ENCODE measurements at places on chromosomes 4 and X.
A peak's percentile ranks its signal among the peaks of the same experiment; 100 is the strongest.

GRCh38 chr4:145951931-145952330 is 13.3 kb upstream of the ZNF827 start:
- no peak for DNase-seq

GRCh38 chr4:138190452-138190858 is 51.7 kb downstream of the SLC7A11 start:
- no peak for DNase-seq

- DNase-seq, result no peak
Observed at GRCh38 chrX:2495595-2495994, 5.2 kb downstream of the DHRSX start.

GRCh38 chrX:48648336-48648751 is 35.3 kb upstream of the WAS start:
- DNase-seq, result peak; percentile 14

DNA sequence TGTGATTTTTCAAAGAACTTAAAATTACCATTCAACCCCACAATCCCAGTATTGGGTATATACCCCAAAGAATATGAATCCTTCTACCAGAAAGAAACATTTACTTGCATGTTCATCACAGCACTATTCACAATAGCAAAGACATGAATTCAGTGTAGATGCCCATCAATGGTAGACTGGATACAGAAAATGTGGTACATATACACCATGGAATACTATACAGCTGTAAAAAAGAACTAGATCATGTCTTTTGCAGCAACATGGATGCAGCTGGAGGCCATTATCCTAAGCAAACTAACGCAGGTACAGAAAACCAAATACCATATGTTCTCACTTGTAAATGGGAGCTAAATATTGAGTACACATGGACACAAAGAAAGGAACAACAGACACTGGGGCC is 34.1 kb upstream of the TMPRSS11F start:
- DNase-seq, result no peak

DNA sequence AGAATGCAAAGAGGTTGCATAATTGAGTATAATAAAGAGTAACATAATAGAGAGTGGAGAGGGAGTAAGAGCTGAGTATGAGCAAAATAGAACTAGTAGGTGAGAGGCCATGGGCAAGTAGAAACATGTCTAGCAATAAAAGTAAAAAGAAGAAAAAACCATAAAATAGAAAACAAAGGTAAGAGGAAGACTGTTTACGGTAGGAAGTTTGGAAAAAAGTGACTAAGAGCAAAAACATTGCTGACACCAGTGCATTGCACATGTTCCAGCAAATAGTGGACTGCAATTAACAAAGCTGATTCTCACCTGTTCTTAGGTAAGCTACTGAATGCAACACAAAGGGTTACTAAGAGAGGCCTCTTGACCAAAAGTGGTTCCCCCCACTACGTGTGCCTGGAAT is 202.9 kb downstream of the TEX13A start:
- no peak for DNase-seq

- DNase-seq, result no peak
Observed at GRCh38 chrX:22313766-22314165, 41.1 kb downstream of the CBLL2 start.

DNA sequence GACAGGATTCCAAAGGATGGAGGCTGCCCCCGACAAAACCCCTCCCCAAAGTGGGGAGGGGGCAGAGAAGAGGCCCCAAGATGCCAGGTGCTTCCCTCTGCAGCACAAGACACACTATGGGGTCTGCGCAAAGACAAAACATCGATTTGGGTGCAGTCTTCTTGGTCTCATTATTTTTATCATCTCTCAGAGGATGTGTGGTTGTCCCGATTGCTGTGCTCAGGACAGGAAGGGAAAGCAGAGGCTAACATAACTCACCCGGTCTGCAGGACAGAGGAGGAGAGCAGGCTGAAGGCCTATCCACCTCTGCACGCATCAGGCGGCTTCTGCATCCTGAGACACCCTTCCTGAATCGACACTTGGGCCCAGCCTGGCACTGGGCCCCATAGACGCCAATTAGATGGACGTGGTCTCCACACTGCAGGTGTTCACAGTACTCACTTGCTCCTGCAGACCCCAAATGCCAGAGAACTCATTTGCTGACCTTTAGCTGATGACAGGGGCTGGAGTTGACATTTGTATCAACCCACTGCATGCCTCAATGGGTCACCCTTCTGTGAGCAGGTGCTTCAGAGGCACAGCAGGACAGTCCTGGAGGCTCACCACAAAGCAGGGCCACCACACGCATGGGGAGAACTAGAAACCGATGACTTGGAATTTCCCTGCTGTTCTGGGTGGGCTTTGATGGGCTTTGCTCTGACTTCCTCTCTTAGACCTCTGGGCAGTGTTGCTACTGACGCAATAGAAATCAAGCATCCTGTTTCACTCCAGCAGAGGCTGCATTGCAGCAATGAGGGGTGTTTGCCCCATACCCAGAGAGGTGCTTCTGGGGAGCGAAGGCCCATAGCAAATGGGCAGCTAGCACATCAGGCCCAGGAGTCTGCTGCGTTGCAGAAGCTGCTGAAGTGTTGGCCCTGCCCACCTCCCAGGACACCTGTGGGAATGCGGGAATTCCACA is 96.3 kb upstream of the ENPP6 start:
- no peak for DNase-seq

- DNase-seq, result no peak
Observed at GRCh38 chr4:138707746-138708677, 307.6 kb upstream of the NOCT start.

GRCh38 chrX:2513121-2513664 is 12.4 kb upstream of the DHRSX start:
- no peak for DNase-seq

- DNase-seq, result no peak
Observed at GRCh38 chrX:47815901-47816845, 20.5 kb upstream of the ZNF81 start.

DNA sequence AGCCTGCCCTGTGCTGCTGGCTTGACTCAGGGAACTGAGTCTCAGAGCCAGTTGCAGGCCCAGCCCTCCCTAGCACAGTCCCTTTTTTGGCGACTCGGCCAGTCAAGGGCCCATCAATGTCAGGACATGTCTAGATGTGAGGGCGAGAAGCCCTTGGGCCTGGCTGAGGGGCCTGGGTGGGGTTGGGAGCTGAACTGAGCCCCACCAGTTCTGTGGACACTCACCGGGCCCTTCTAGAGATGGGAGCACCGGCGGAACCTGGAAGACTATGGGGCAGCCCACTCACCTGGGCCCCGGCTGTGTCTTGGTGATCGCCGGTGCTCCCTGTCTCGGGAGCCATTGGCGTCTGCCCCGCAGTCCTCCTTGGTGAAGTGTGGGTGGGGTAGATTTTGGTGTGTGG is 245.9 kb downstream of the AFAP1 start:
- DNase-seq, result no peak

- no peak for DNase-seq
Observed at GRCh38 chr4:110902500-110902899, 279.6 kb upstream of the PITX2 start.

DNA sequence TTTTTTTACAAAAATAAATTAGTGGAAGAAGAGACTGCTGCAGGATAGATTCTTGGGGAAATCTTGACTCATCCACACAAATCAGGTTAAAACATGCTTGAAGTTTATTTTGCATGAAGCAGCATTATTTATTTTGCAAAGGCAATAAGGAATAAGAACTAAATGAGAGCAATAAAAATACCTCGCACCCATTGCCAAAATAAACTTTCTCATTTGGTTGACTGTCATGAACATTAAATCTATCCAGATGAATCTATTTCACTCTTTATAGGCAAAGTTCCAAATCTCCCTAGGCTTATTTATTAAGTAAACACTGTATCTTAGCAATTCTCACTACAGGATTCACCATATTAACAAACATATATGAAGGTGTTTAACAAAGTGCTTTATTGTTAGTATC is 58.9 kb downstream of the HOPX start:
- DNase-seq, result no peak

DNA sequence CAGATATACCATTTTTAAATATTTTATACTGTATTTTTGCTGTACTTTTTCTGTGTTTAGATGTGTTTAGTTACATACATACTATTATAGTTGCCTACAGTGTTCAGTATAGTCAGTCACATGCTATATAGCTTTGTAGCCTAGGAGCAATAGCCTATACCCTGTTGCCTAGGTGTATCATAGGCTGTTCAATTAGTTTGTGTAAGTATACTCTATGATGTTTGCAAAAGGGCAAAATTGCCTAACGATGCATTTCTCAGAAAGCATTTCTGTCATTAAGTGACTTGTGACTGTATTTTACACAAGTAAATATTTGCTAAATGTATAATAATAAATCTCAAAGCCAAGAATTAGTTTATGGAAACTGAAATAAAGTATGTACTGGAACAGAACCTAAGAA is 9.5 kb downstream of the ETFDH start:
- no peak for DNase-seq

DNA sequence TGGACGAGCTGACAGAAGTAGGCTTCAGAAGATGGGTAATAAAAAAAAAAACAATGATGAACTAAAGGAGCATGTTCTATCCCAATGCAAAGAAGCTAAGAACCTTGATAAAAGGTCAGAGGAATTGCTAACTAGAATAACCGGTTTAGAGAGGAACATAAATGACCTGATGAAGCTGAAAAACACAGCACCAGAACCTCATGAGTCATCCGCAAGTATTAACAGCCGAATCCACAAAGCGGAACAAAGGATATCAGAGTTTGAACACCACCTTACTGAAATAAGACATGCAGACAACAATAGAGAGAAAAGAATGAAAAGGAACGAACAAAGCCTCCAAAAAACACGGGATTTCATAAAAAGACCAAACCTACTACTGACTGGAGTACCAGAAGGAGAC is 10.5 kb downstream of the NELFA start:
- no peak for DNase-seq

DNA sequence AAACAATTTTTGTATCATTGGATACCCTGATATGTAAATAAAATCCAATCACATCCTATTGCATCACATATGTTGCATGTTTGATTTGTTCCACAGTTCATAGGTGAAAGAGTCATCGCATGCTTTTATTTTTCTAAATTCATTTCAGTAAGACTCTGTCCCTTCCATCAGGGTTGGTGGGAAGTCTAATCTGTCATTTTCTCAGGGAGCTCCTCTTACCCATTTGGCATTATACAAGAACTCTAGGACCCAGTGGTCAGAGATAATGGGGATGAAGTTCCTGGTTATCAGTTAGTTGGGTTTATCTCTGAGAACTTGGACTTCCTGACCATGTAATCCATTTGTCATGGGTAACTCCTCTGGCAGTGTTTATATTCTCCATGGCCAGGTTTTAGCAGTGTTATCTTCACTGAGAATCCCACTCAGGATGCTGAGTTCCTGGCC is 227.1 kb upstream of the JADE1 start:
- no peak for DNase-seq

DNA sequence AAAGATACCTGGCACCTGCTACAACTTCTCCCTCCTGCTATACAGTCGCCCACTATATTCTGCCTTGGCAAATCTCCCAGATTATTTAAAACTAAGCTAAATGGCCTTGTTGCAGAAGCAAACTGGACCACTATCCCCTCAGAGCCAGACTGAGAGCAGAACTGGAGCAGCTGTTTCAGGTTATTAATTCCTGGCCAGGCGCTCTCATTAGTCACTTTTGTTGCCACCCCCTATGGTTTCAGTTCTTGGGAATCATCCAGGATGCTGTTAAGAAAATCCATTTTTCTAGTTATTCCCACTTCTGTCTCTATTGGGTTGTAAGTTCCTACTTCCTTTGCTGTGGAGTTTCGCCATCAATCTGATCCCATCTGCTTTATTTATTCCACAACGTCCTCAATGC is 30.1 kb downstream of the ADGRA3 start:
- no peak for DNase-seq

DNA sequence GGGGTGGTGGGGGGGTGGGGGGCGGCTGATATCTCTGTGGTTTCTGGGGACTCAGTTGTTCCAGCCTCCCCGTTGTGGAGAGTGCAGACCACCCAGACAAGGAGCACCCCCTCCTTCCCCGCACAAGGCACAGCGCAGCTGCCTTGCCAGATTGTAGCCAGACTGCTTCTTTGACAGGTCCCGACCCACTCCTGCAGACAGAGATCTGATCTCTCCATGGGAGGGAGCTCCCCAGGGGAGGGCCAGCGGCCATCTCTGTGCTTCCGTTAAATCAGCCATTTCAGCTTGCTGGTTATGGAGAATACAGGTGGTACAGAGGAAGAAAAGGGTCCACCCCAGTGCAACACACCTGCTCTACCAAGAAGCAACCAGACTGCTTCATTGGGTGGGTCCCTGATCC is 80.8 kb downstream of the FGF16 start:
- DNase-seq, result no peak

- no peak for DNase-seq
Observed at GRCh38 chrX:76184276-76184675, 11.4 kb downstream of the PBDC1 start.

DNA sequence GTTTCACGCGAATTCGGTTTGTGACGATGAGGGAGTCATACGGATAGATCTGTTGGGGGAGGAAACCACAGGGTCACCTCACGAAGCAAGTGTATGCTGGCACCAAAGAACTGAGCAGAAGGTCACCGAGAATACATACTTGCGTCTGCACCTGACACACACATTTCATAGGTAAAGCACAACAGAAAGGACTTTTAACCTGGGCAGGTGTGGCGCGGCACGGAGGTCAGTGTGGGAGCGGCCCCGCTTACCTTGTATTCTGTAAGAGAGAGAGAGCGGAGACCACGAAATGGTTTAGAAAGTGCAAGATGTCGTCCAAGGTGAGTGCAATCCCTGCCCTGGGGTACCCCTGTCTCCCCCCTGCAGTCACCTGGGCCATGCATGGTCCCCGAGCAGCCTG is 43.6 kb upstream of the AFAP1 start:
- no peak for DNase-seq

GRCh38 chr4:168540503-168541265 is 43.8 kb downstream of the PALLD start:
- no peak for DNase-seq

DNA sequence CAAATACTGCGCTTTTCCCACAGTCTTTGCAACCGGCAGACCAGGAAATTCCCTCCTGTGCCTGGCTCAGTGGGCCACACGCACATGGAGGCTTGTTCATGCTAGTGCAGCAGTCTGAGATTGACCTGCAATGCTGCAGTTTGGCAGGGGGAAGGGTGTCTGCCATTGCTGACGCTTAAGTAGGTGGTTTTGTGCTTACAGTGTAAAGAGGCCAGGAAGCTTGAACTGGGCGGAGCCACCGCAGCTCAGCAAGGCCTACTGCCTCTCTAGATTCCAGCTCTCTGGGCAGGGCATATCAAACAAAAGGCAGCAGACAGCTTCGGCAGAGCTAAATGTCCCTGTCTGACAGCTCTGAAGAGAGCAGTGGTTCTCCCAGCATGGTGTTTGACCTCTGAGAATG is 390.5 kb upstream of the TECRL start:
- no peak for DNase-seq

- DNase-seq, result no peak
Observed at GRCh38 chr4:73698217-73698616, 42.2 kb upstream of the CXCL8 start.

- no peak for DNase-seq
Observed at GRCh38 chr4:188305690-188306089, 166.4 kb downstream of the TRIML1 start.

- DNase-seq, result no peak
Observed at GRCh38 chrX:44062840-44063239, 89.7 kb upstream of the NDP start.

GRCh38 chrX:103211012-103211715 is 3.7 kb upstream of the BEX4 start:
- no peak for DNase-seq

- no peak for DNase-seq
Observed at GRCh38 chrX:21974011-21974385, 33.5 kb downstream of the SMS start.

GRCh38 chr4:14596904-14597303 is 405.4 kb upstream of the CPEB2 start:
- DNase-seq, result no peak

GRCh38 chr4:74109116-74109869 is 10.3 kb upstream of the CXCL2 start:
- no peak for DNase-seq

All from stimulated activated CD8-positive, alpha-beta memory T cell treated with anti-CD3 and anti-CD28 coated beads, Interleukin-7, amount 100 ng/mL, for 1 hour (primary cell).